ENCODE measurements at places on chromosomes 5 and 9.

DNA sequence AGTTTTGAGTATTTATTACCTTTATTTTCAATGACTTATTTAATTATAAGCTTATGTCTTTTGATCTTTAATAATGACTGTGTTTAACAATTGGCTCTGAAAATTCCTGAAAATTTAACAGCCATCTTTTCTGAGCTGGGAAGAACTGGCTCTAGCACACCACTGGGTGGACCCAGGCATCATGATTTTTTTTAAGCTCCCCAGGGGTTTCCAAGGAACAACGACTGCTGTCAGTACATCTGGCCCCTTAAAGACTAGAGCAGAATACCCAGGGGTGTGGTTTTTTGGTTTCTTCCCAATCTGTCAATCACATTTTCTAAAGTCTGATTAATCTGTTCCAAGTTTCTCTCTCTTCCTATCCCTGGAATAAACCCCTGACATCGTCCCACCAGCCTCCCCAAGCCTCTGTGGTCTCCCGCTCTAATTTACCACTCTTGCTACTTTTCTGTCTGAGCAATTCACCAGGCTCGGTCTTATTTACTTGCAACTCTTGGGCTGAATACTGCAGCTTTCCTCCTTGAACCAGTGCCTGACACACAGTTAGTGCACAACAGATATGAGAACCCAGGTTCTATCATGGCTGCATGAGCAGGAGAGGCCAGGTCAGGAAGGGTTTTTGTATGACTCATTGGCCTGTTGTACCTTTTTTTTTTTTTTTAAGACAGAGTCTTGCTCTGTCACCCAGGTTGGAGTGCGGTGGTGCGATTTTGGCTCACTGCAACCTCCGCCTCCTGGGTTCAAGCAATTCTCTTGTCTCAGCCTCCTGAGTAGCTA is 321.9 kb downstream of the ZSWIM6 start:
- DNase-seq, result no peak

- DNase-seq, result no peak
These were observed 129.5 kb downstream of the SMARCA2 start for GRCh38 chr9:2144619-2145018.

DNA sequence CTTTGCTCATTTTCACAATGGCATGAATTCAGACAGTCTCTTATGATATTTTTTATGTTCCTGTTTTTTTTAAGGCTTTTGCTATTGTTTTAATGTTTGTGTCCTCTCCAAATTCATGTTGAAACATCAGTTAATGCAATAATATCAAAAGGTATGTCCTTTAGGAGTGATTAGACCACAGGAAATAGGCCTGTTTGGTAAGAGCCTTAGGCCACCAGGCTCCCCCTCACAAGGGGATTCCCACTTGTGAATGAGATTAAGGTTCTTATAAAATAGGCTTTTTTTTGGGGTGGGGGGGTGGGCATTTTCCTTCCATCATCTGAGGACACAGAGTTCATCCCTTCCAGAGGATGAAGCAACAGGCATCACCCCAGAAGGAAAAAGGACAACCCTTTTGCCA is 2074.2 kb upstream of the C9orf72 start:
- no peak for DNase-seq

DNA sequence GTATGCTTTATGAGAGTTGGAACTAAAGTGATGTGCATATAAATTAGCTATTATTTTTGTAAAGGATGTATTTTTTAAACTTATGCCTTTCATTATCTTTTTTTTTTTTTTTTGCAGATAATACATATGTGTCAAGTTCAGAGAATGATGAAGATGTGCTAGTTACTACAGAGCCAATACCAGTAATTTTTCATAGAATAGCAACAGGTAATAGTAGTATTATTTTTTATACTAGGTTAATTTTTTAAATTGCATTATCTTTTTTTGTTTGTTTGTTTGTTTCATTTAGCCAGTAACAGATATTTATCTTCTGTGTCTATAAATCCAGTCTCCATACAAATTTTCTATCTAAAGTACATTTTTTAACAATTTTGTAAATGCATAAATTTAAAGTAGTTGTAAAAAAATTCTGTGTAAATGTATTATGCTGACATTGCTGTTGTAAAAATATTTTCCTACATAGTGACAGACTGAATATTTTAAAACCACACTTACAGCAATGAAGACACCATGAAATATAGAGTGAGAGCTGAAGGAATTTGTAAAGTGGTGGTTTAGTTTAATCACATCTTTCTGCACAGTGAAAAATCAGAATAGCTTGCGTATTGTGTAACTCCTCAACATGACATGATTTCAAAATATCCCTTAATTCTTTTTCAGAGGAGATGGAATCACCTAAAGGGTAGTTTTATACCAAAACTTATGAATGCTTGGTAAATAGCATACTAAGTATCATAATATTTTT is 93.3 kb downstream of the PARP8 start:
- no peak for DNase-seq

- DNase-seq, result no peak
These were observed 17.8 kb downstream of the NOTCH1 start for GRCh38 chr9:136527721-136528710.

DNA sequence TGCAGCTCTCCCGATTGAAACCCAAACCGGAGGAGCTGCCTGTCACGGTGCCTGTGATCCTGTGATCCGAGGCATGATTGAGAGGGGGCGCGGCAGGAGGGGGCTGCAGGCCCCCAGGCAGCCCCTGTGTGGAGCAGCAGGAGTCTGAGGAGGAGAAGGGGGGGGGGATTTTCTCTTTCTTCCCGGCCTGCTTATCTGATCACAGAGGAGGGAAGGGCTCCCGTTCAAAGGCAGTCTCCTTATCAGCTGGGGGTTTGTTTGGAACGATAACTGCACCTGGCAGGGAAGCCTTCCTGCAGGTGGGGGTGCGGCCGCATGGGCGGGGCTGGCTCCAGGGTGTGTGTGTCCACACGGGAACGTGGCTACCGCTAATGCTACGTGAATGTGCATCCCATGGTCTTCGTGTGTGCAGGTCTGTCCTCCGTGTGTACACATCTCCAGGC is 38.4 kb downstream of the LMX1B start:
- DNase-seq, result no peak

GRCh38 chr9:125902831-125903512 is 155.8 kb downstream of the PBX3 start:
- no peak for DNase-seq

- no peak for DNase-seq
These were observed 167.9 kb downstream of the TSSK1B start for GRCh38 chr5:113266913-113267227.

GRCh38 chr5:4205398-4205797 is 609.8 kb downstream of the IRX1 start:
- no peak for DNase-seq

DNA sequence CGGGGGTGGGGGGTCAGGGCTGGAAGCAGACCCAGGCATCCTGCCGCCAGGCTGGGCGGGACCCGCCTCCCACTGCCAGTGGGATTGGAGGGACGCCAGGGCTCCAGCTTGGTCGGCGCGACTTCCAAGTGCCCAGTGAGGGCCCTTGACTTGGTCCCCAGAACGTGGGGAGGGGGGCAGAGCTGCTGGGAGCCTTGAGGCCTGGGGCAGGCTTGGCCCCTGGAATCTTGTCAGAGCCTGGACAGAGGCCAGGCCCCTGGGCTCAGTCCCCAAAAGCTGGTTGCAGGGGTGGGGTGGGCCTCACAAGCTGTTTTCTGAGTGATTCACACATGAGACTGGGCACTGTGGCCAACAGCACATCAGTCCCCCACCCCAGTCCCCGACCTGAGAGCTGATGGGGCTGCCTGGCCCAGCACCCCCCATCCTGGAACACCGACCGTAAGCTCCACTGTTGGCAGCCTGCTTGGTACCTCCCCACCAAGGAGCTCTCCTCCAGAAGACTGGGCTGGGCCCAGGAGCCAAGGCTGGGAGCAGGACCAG is 526 bp downstream of the CLIC3 start:
- no peak for DNase-seq

DNA sequence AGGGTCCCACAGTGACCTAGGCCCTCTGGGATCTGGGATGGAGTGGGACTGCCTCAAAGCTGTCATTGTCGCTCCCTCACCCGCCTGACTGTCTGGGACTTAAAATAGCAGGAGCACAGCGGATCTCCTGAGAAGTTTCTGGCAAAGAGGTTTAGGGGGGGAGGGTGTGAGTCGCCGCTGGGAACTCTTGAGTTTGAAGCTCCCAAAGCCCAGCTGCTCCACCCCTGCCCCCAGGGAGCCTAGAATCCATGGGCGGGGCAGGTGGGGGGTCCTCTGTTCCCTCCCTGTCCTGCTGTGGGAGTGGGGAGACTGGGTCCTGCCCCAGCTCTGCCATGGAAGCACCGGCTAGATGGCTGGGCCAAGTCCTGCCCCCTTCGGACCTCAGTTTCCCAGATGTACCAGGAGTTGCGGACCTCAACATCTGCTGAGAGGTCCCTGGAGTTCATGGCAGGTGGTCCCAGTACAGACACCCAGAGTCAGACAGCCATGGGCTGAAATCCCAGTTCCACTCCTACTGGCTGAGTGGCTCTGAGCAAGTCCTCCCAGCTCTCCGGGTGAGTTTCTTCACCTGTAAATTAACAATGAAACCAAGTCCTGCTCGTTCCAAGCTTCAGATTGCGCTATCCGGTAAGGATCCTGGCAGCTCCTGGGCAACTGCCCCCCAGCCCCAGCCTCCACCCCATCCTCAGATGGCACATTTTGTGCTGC is 985 bp upstream of the WDR38 start:
- DNase-seq, result no peak

DNA sequence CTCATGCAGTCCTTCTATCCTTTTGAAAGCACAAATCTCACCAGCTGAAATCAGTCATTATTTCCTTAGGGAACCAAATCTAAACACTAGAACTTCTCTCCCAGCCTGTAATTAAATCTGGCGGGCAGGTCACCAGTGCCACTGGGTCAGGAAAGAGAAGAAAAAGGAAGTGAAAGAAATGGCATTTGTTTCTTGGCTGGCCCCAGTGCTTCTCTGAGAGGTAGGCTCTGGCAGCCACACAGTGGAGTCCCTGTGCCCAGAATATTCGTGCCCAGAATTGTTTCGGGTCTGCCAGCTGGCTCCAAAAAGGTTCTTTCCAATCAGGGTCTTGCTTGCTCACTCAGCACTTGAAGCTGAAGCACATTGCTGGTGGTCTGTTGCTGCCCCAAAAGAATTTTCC is 133.9 kb upstream of the MTAP start:
- no peak for DNase-seq

- no peak for DNase-seq
These were observed 38.0 kb upstream of the RETREG1 start for GRCh38 chr5:16654647-16655334.

DNA sequence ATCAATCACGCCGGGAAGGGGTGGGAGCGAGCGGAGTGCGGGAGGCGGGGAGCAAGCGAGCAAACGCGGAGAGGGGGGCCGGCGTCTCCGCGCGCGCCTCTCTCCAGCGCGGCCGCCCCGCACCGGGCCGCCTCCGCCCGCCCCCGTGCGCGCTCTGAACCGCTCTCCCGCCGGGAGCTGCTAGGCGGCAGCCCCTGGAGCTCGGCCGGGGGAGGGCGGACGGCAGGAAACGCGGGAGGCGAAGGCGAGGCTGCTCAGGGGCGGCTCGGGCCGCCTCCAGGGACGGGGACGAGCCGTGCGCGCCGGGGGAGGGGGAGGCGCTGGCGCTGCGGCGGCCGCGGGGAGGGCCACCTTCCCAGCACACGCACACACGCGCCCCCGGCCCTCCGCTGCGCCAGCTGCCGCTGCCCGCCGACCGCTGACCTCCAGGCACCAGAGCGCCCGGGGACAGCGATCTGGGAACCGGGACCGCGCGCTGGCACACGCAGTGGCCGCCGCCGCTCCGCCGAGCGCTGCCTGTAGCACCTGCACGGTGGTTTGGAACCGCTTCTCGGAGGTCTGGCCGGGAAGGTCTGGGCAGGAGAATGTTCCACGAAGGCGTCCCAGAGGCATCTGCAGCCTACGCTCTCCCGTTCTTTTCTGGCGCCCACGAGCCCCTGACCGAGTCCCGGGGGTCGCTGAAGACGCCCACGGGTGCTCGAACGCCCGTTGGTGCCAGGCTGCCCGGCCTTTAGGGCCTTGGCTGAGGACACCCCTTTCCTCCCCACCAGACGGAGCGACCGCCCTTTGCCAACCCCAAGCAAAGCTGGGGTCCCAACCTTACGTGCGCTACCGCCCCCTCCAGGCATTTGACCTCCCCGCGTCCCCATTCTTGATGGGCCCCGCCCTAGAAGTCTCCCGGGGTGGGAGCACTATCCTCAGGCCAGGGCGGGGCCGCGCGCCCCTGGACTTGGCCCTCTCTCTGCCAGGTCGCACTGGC is at the start of gene GABBR2:
Gene GABBR2 (minus strand): TSS at position 3 of the 979 bp plus-strand sequence. CDS start 198 bp downstream, outside the sequence.
- no peak for DNase-seq

- DNase-seq, result no peak
These were observed 67.0 kb upstream of the HAPLN1 start for GRCh38 chr5:83787631-83788030.

GRCh38 chr5:81097713-81098112 is 135.4 kb upstream of the CKMT2 start:
- no peak for DNase-seq

GRCh38 chr5:149680810-149681221 is 49.3 kb upstream of the PPARGC1B start:
- DNase-seq, result no peak

DNA sequence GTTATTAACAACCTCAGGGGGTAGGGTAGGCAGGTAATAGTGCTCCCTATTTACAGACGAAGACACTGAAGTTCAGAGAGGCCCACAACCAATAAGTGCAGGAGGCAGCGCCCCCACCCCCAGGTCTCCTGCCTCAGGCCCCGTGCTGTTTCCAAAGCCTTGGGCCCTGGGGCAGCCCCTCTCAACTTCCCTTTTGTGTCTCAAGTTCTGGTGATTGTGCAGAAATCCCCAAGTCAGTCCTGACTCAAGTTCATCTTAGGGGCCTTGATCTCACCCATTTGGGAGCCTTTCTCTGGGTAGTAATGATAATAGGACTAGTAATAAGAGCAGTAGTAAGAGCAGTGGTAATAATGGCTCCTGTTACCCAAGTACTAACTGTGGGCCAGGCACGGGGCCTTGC is 35.5 kb upstream of the ASS1 start:
- no peak for DNase-seq

DNA sequence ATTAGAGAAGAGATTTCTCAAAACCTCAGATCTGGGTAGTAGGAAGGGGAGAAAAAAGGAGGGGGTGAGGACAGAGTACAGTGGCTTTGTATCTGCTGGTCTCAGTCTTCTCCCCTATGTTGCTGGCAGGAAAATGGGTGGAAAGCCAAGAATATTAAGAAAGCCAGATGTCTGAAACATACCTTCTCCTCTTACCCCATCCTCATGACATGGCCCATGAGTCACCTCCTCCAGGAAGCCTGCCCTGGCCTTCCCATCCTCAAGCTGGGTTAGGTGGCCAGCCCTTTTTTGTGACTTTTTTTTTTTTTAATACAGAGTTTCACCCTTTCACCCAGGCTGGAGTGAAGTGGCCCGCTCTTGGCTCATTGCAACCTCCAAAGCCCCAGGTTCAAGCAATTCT is 61.8 kb downstream of the ABCA1 start:
- no peak for DNase-seq

- no peak for DNase-seq
These were observed 198.1 kb downstream of the LURAP1L start for GRCh38 chr9:12972608-12973589.

- no peak for DNase-seq
These were observed 168.6 kb downstream of the MACROH2A1 start for GRCh38 chr5:135230251-135230925.

Data from smooth muscle cell of the brain vasculature (primary cell).